ENCODE measurements at places on chromosomes 7 and 10.

- no peak for DNase-seq
These were observed 974.6 kb upstream of the CELF2 start for GRCh38 chr10:10043083-10043482.

DNA sequence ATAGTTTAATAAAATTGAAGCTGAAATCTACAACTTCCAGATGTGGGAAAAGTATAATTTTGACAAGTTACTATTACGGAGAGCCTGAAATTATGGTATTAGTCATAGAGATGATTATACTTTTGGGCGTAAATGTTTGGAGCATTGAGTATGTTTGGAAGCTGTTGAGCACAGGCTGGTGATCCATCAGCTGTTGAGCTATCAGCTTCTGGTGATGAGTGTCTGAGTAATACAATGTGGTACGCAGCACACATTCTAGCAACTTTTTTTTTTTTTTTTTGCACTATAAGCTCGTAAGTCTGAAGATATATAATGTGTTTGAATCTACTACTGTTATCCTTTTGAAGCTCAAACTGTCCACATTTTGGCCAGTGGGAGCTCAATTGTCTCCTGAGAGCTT lies 123.4 kb downstream of the ATE1 start:
- no peak for DNase-seq

DNA sequence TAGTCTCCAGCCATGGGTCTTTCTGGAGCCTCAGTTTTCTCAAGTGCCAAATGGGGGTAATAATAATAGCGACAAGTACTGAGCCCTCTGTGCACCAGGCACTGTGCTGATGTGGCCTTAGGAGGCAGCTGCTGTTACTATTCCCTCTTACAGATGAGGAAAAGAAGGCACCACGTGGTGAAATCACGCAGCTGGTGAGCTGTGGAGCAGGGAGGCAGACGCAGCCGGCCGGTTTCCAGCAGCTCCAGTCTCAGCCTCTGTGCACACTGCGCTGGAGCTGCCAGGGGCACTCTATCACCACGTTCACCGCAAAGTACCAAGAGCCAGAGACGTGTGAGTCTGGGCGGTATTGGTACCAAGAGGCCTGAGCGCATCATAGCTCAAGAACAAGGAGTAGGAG lies 9.6 kb downstream of the PYROXD2 start:
- no peak for DNase-seq

- no peak for DNase-seq
These were observed 607.1 kb upstream of the FOXK1 start for GRCh38 chr7:4074994-4075393.

DNA sequence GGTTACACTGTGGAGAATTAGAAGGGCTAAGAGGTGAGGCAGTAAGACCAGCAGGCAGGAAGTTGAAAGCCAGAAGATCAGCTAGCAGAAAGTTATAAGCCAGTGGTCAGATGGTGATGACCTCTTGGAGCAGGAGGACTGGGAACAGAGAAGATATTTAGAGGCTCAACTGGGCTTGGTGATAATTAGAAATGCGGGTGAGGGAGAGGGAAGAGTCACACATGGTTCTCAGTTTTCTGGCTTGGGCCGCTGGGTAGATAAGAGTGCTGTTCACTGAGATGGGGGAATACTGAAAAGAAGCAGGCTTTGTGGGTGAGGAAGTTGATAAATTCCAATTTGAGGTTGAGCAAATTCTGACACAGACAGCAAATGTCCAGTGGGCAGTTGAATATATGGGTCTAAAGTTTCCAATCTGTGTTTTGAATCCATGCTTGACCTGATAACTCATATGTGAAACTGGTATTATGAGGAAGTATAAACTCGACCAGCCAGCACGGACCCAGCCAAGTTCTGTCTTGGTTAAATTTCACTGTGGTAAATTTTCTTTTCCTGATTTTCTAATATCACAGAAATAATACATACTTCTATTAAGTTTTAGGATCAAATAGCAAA lies 22.7 kb downstream of the LSMEM1 start:
- DNase-seq: no peak

DNA sequence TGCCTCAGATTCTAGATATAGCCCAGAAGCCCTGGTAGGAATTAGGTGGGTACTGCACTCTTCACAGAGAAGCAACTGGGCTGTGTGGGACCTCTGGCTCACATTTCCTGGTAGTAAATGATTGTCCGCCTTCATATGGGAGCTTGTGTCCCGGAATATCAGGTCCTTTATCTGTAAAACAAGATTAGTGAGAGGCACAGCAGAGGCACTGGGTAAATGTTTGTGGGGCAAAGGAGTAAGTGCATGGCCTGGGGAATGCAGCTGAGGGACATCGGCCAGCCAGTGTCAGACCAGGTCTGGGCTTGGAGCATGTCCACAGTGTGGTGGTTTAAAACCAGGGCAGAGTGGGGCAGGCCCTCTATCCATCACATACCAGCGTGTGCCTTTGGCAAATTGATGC lies 323.3 kb upstream of the ZMIZ1 start:
- no peak for DNase-seq

Data from stimulated activated CD4-positive, alpha-beta T cell treated with anti-CD3 and anti-CD28 coated beads, TNF-alpha, amount 100 ng/mL, for 24 hours (primary cell).